ENCODE measurements at places on chromosomes 4 and X.

DNA sequence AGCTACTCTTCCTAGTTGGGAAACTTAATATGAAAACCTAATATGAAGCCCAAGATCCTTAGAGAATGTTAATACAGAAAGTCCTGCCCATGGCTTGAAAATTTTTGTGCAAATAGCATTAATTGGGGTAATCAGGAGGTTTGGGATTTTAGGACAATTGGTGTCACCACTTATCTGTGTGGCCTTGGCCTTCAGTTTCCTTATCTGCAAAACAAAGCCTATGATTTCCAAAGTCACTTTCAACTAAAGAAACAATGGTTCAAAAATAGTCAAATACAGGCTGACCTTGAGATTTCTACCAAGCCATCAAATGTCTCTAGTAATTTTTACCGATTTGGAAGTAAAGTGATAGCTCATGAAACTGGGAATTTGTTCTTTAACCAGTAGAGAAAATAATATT, 40.2 kb upstream of the FAM9C start:
- DNase-seq, result no peak

DNA sequence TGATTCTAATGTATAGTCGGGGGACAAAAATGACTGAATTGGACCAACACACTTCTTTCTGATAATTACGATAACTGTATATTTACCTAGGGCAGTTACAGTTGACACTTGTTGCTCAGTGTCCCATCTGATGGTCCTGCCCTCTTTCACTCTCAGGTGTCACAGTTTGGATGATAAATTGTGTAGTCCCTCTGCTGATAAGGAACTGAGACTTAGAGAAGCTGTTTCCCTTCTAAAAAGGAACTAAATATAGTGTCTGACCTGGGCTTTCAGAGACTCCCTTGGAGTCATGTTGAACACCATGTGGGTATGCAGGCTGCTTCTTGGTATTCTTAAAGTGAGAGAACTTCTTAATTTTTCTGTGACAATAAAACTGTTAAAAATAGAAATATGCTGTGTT, 23.7 kb upstream of the PNPLA4 start:
- no peak for DNase-seq

DNA sequence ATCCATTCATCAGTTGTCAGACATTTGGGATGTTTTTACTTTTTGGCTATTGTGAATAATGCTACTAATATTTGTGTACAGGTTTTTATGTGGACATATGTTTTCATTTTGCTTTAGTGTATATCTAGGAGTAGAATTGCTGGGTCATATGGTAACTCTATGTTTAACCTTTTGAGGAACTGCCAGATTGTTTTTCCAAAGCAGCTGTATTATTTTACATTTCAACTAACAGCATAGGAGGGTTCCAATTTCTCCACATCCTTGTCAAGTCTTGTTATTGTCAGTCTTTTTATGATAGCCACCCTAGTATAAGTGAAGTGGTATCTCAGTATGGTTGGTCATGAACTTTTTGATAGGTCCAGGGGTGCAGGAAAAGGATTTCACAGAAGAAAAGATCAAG, 114.5 kb upstream of the FAM9C start:
- no peak for DNase-seq

DNA sequence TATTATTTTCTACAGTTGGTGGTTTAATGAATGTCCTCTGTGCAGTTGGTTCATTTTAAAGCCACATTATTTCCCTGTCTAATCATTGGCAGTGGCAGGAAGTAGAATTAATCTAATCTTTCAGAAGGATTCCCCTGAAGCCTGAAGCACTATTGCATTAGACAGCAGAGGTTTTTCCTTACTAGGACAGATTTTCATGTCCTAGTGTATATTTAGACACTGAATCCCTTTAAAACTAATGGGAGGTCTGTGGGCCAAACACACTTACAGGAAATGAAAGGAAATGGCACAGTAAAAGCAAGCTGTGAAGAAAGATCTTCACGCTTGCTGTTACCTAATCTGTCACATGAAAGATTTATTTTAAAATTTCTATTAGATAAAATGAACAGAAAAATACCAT, 165.2 kb downstream of the SLC39A8 start:
- DNase-seq, result no peak

GRCh38 chrX:17597836-17598439, 139.4 kb upstream of the SCML1 start:
- no peak for DNase-seq

DNA sequence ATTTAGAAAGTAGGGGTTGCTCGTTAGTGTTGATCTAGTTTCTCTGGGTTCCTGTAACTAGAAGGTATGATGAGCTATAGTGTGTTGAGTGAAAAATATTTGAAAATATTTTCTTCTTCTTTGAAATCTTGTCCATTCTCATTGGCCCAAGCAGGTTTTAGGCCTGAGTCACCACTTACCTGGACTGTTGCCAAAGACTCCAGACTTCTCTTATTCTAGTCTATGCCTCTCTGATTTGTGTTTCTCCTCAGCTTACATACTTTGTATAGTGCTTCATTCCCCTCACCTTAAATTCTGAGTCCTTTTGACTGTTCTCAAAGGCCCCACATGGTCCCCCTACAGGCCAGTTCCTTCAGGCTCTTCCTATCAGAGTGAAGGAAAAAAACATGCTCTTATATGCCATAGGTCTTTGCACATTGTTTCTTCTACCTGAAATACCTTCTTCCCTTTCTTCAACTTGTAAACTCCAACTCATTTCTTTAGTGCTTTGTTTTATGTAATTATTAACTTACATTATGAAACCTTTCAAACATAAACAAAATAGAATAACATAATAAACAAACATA, 258.2 kb downstream of the PPP1R2C start:
- DNase-seq, result no peak

DNA sequence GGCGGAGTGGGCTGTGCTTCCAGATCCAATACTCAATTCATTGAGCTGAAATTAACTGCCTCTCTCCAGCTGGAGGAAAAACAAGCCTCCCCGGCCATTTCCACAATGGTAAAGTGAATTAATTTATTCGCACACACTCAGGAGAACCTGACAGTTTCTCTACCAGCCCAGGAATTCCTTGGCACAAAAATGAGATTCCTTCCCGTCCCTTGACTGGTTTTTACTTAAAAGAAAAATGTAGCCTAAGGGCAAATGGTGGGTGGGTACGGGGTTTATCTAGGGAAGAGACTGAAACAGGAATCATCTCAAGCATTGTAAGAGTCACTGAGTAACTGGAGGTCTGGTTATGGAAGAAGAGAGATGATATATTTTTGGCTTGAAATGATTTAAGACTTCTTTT, 102.7 kb downstream of the VCX3A start:
- DNase-seq, result no peak

- DNase-seq, result no peak
Observed at GRCh38 chr4:37674439-37674838, 11.7 kb downstream of the RELL1 start.

DNA sequence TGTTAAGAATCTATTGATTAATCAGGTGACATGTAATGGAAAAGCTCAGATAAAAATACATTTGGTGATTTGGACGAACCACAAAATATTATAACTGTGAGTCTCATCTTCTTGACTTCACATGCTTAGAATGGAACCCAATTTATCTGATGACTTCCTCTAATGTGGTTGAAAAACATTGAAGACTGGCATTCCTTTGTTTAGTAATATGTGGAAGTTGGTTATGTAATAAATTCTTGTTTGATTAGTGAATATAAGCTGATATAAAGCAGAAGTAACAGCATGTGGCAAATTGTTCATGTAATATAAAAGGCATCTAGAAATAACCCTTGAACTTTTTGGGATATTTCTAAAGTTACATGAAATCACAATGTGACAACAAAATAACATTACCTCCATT, 9.7 kb downstream of the GIMD1 start:
- DNase-seq, result no peak

GRCh38 chrX:10677490-10677889, 57.1 kb upstream of the MID1 start:
- DNase-seq, result no peak

DNA sequence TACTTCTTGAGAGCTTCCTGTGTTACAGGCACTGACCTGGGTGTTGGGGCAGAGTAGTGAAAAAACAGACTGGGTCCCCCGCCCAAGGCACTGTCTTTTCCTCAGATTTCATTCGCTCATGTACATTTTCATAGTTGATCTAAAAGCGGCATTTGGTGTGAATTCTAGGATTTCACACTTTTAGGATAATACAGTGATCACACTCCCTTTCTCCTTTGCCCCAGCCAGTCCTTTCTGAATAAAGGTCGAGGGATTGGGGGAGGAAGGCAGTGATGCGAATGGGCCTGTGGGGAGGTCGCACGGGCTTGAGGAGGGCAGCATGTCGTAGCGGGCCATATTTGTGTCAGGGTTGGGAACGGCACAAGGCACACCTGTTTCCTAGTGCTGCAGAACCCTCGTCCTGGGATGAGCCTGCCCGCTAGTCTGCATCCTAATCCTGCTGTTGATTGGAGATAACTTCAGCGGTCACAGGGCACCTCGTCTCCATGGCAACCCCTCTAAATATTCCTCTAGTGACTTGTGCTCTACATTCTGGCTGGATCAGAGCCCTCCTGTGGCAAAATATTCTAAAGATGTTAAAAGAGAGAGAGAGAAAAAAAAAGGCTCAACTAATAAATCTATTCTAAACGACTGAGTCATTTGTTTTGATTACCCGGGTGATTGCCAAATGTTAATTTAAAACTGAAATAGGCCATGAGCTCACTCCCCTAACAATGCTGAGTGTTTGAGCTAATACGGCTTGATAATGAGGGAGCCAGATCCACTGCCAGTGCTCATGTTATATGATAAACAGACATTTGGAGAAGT, 21.8 kb downstream of the FHL1 start:
- DNase-seq, result no peak

DNA sequence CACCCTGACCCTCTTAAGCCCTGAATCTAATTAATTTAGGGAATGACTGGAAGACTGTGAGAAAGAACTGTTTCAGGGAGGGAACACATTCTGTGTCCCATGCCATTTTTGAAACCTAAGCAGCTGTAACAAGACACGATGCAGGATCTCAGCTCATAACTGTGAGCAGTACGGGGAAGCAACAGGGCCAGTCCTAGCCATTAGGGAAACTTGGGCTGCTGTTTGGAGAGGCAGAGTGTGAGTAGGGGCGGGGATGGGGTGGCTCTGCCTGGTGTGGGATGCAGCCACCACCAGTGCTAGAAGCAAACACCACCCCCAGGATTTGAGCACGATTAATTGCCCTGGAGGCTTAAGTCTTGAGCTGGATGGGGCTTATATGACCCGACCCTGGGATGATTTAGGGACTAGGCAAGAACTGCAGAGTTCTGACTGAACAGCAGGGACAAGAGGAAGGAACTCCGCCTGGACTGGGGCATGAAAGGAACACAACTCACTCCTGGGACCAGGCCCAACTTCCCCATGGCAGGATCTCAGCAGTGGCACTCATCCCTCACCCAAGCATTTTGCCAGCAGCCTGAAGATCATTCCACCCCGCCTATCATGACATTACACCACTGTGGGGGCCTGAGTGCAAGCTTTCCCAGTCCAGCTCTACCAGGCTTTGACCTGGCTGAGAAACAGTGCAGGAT, 43.1 kb downstream of the ATRX start:
- DNase-seq, result no peak

- no peak for DNase-seq
Observed at GRCh38 chr4:155899891-155900290, 3.6 kb upstream of the TDO2 start.

DNA sequence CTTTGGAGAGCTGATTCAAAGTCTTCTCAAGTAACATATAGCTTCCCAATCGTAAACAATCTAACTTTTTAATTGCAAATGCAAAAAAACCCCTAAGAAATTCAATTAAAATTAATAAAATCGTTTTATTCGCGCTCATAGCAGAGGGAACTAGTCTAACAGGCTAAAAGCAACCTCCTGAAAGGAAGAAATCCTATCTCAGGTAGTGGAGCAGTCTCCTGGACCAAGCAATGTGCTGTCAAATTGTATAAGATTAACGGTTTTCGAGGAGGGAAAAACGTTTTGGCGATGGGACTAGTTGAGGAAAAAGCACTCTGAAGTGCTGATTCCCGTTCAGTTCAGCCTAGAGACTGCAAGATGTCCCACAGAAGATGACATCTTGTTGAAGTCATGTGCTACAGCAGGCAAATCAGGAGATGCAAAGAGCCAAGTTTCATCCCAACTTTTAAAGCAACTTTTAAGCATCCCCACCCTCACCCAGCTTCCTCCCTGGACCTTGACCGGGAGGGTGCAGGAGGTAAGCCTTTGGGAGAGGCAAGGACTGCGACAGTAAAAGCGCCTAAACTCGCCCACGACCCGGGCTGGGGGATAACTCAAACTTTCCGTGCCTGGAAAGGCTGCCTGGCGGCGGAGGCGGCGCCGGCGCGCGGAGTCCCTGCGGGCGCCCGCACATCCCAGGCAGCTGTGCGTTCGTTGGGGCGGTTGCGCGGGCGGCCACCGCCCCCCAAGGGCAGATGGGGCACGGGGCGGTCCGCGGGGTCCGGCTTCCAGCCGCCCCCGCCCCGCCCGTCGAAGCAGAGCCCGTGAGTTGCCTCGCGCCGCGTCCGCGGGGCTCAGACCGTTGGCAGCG, 784 bp downstream of the MAP7D3 start:
- DNase-seq, result peak; percentile 1

DNA sequence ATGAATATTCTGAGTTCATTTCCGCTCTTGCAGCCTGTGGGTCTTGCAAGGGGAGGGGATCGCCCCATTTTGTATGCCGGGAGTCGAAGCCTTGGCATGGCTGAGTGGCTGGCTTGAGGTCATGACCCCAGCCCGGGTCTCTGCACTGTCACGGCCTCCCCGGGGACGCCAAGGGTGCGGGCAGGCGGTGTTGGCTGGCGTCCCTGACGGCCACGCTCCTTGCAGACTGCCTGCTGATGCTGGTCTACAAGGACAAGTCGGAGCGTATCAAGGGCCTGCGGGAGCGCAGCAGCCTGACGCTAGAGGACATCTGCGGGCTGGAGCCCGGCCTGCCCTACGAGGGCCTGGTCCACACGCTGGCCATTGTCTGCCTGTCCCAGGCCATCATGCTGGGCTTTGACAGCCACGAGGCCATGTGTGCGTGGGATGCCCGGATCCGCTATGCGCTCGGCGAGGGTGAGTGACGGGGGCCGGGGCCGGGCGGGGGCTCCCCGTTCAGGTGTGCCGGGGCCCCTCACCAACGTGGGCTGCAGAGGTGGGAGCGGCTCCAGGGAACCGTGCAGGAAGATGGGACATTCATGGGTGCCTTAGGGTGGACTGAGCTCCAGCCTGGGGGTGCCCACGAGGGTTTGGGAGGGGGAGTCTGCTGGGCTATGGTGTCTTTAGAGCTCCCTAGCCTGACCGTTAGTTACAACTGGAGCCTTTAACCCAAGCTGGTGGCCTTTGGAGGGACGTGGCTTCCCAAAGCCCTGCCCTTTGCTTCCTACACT, 10.3 kb downstream of the DOK7 start:
- no peak for DNase-seq

GRCh38 chr4:165972747-165973146, 99.7 kb downstream of the TLL1 start:
- DNase-seq, result no peak

DNA sequence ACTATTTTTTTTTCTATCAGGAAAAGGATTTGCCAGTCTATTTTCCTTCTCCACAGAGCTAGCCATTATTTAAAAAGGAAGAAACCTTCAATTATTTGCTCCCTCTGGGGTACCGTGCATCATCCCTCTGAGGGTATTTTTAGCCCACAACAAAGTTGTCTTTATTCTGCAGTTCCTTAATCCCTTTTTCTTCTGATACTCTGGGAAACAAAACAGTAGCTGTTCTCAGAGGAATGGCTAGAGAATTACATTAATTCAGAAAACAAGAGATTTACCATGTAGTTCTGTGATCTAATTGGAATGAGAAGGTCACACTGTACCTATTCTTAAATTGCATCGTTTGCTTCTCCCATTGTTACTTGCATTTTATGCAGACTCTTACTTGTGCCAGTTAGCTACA, 1056.7 kb downstream of the STIM2 start:
- no peak for DNase-seq

Measured in CD4-positive, alpha-beta T cell treated with Interleukin-12 subunit alpha and Interleukin-12 subunit beta, for 1 hour (primary cell).